ENCODE measurements at places on chromosomes 4 and X.

DNA sequence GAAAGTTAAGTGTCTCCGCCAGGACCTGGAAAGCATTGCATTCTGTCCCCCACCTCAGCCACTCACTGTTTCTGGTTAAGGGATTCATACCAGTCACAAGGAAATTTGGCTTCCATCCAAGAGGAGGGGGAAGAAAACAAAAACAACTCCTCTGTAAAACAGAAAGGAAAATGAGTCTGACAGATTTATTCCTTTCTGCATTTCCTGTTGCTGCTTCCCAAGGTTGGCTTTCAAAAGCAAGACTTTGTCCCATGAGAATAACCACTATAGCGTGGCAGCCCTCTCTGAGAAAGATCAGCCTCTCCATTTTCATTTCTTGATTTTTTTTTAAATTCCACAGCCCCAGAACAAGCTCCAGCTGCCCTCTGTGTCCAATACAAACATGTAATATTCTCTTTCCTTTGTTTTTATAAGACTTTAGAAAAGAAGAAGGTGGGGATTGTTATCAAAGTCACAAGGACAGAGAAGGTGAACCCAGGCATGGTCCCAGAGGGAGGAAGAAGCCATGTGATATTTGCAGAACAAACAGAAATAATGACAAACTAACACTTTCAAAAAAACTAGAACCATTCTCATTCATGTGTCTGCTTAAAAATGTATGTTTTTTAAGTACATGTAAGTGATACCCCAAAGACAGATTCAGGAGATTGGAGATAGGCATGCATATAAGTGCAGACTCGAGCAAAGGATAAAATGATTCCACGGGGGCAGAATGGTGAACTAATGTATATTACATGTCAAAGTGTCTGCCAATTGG lies 90.7 kb upstream of the DCLK2 start:
- DNase-seq, result no peak

DNA sequence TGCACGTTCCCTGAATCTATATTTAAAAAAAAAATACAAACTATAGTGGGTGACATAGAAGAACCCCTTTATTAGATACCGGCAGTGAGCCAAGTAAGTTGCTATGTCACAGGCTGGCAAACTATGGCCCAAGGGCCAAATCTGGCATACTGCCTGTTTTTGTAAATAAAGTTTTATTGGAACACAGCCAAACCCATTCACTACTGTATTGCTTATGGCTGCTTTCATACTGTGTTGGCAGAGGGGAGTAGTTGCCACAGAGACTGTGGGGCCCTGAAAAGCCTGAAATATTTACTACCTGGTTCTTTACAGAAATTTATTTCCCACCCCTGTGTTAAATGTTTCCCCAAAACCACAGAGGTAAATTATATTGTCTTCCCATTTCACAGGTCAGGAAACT lies 71.2 kb upstream of the EGFL6 start:
- no peak for DNase-seq

DNA sequence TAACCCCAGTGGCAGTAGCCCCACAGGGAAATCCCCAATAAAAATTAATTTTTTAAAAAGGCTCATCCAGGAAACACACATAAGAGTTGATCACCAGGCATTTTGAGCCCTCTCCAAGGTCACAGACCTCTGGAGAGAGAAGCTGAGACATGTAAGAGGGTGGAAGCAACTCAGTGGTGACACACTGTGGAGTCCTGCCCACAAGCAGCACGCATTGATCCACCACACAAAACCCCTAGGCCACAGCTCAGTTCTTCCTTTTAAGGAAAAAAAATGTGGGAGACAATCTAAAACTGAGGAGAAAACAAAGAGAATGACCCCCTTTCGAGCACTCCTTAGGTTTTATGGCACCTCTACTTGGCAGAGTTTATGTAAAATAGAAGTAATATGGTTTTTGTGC lies 71.7 kb upstream of the S100G start:
- DNase-seq, result no peak

DNA sequence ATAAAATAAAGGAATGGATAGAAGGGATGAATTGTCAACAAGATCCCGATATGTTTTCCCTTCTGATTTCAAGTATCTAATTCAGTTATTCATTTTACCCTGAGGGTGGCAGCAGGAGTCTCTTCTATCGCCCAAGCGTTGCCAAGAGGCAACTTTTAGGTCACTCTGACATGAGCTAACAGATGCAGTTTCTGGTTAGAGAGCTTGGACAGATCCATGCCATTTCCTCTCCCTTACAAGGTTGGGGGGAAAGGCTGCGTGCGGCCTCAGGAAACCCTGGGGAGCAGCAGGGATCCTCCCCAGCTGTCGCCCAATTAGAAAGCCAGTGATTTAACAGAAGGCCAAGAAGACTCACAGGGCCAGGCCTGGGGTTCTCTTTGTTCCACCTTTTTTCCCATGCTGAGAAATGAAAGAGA lies 35.3 kb upstream of the WAS start:
- DNase-seq, result no peak

Data from stimulated activated CD4-positive, alpha-beta T cell treated with anti-CD3 and anti-CD28 coated beads, Interleukin-12 subunit alpha, Interleukin-12 subunit beta, amount 100 ng/mL, for 48 hours (primary cell).